ENCODE measurements at places on chromosomes 5 and 9. TPM values are rescaled to one million over a fixed set of nuclear protein-coding genes. Genes with fewer than 3 reads are reported as not detected.
A peak's percentile ranks its signal among the peaks of the same experiment; 100 is the strongest.

- DNase-seq = peak; percentile 74
- H3K27ac ChIP-seq = peak overlapping the region; percentile 76
- H3K36me3 ChIP-seq = no peaks in the 10 kb centered on the region
- peaks cover 37% of the 10 kb centered on the region for H3K4me1 ChIP-seq
- H3K4me3 ChIP-seq = no peak overlapping the region
Observed at GRCh38 chr5:149455889-149456409, 76.9 kb upstream of the IL17B start.

- peak overlapping the region; percentile 81 for H3K27ac ChIP-seq
- no peak overlapping the region for H3K4me3 ChIP-seq
- H3K36me3 ChIP-seq = no peaks in the 10 kb centered on the region
- H3K4me1 ChIP-seq = peaks cover 11% of the 10 kb centered on the region
- H3K27me3 ChIP-seq = no peaks in the 10 kb centered on the region
- no peak for DNase-seq
Observed at GRCh38 chr5:115381911-115382662, 85.6 kb upstream of the CCDC112 start.

GRCh38 chr9:135070964-135071735 lies 16.3 kb upstream of the OLFM1 start:
- DNase-seq = no peak
- no peak overlapping the region for H3K4me3 ChIP-seq
- no peak overlapping the region for H3K27ac ChIP-seq
- no peaks in the 10 kb centered on the region for H3K27me3 ChIP-seq
- H3K36me3 ChIP-seq = no peaks in the 10 kb centered on the region

GRCh38 chr9:125200216-125201047 lies at the start of gene RABEPK:
Gene RABEPK, plus strand, starts transcription at chr9:125200542. Its CDS starts 2,472 bp downstream, at chr9:125203014.
- H3K4me1 ChIP-seq = no peaks in the 10 kb centered on the region
- peak within 1 kb of the TSS; percentile 83 for H3K4me3 ChIP-seq
- DNase-seq = peak; percentile 94
- H3K27ac ChIP-seq = peak within 1 kb of the TSS; percentile 88
- no peaks in the 10 kb centered on the region for H3K27me3 ChIP-seq

GRCh38 chr9:132637801-132638200 lies 32.0 kb downstream of the DDX31 start:
- no peak overlapping the region for H3K4me3 ChIP-seq
- H3K27ac ChIP-seq = no peak overlapping the region
- no peak for DNase-seq
- no peaks in the 10 kb centered on the region for H3K4me1 ChIP-seq
- H3K27me3 ChIP-seq = no peaks in the 10 kb centered on the region

- no peaks in the 10 kb centered on the region for H3K27me3 ChIP-seq
- H3K4me3 ChIP-seq = no peak overlapping the region
- H3K27ac ChIP-seq = no peak overlapping the region
- no peaks in the 10 kb centered on the region for H3K36me3 ChIP-seq
- no peak for DNase-seq
Observed at GRCh38 chr9:134490446-134490845, 151.2 kb upstream of the COL5A1 start.

GRCh38 chr9:95778957-95779356 lies 96.5 kb upstream of the ERCC6L2 start:
- H3K27ac ChIP-seq = no peak overlapping the region
- DNase-seq = peak; percentile 97
- no peaks in the 10 kb centered on the region for H3K27me3 ChIP-seq
- H3K36me3 ChIP-seq = no peaks in the 10 kb centered on the region
- H3K4me1 ChIP-seq = no peaks in the 10 kb centered on the region

DNA sequence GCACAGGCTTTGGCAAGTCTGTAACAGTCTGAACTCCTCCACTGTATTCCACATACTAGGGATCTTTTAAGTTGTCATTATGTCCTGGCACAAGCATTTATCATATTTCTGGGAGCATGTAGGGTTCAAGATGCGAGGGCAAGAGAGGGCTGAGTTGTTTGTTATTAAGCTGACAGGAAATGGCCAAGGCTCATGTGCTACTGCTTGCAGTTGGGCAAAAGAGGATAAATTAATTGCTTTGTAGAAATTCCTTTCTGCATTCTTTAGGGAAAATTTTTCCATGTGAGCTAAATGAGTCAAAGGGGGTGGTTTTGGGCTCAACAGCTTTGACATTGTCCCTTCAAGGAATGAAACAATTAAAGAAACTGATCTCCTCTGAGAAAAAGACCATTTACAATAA lies 35.4 kb downstream of the DOCK8 start:
- no peak overlapping the region for H3K27ac ChIP-seq
- H3K4me1 ChIP-seq = no peaks in the 10 kb centered on the region
- no peak overlapping the region for H3K4me3 ChIP-seq
- no peaks in the 10 kb centered on the region for H3K27me3 ChIP-seq
- no peak for DNase-seq

- H3K4me3 ChIP-seq = no peak overlapping the region
- DNase-seq = peak; percentile 43
- no peaks in the 10 kb centered on the region for H3K36me3 ChIP-seq
- H3K4me1 ChIP-seq = no peaks in the 10 kb centered on the region
- no peak overlapping the region for H3K27ac ChIP-seq
- no peaks in the 10 kb centered on the region for H3K27me3 ChIP-seq
Observed at GRCh38 chr9:89592963-89593726, 11.7 kb upstream of the GADD45G start.

- no peaks in the 10 kb centered on the region for H3K36me3 ChIP-seq
- H3K27me3 ChIP-seq = no peaks in the 10 kb centered on the region
- DNase-seq = no peak
- no peaks in the 10 kb centered on the region for H3K4me1 ChIP-seq
- H3K27ac ChIP-seq = no peak overlapping the region
Observed at GRCh38 chr5:58074222-58074621, 385.7 kb downstream of the PLK2 start.

SHROOM1 gene
- 4.1 TPM for total RNA-seq

SLC9A3 gene
- 0.51 TPM for total RNA-seq

SEPTIN8 gene
- total RNA-seq = 64.2 TPM

GM2A gene
- 28.2 TPM for total RNA-seq

FCN1 gene
- total RNA-seq = not detected

SOHLH1 gene
- not detected for total RNA-seq

MCIDAS gene
- total RNA-seq = not detected

LTC4S gene
- total RNA-seq = 0.83 TPM

MLANA gene
- not detected for total RNA-seq

FGFR4 gene
- total RNA-seq = 13.6 TPM

All from fibroblast of lung (primary cell).